ENCODE measurements at places on chromosomes 4 and X. TPM values are rescaled to one million over a fixed set of nuclear protein-coding genes. Genes with fewer than 3 reads are reported as not detected.

DNA sequence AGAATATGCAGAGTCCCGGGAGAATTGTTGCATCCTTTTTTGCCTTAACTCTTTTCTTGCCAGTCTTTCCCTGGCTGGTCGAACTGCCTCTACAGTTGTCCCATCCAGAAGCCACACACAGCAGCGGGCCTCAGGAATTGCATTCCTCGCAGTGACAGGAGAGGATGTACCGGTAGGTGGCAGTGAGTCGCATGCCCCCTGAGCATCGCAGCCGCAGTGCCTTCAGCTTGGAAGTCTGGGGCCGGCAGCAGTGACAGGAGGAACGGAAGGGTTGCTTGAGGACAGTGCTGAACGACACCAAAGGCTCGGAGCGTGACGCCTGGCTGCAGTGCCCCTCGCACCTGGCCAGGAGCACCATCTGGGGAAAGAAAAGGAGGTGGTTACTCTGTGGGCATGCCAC, 23.5 kb downstream of the NDP start:
- DNase-seq, result peak; percentile 16

DNA sequence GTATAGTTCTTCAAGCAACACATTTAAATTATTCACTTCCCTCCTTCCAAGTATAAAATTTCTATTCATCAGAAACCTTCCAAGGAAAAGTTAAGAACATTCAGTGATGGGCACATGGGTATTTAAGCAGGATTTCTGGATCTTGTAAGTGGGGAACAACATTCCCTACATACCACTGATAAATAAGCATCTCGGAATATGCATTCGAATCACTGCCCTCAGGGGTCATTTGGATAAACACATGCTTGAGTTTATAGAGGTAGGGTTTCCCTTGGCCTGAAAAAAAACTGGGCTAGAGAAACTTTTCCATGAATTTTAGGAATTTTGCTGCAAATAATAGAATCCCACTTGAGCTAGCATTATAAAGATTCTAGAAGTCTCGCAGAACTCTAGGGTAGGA, 143.9 kb downstream of the SOX3 start:
- DNase-seq, result no peak

- no peak for DNase-seq
These were observed 82.5 kb downstream of the HPRT1 start for GRCh38 chrX:134542485-134542884.

The TAF7L gene
- not detected for total RNA-seq

DNA sequence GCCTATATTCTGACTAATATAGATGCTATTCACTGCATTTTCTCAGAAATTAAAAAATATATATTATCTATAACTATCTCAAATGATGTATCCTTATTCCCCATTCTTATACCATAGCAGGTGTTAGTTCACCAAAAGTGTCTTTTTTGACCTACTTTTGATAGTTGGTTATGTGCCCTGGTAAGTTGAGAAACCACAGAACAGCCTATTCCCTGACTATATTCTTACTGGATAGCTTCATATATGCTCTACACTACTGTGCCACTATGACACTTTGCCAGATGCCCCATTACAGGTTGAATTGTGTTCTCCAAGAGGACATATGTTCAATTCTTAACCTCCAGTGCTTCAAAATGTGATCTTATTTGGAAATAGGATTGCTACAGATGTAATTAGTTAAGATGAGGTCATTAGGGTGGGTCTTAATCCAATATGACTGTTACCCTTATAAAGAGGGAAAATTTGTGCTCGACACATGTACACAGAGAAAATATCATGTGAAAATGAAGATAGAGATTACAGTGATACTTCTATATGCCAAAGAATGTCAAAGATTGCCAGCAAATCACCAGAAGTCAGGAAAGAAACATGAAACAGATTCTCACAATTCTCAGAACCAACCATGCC, 76.1 kb downstream of the LRBA start:
- DNase-seq, result no peak

- peak; percentile 53 for DNase-seq
These were observed 41.0 kb downstream of the FNIP2 start for GRCh38 chr4:158809611-158810486.

The CD38 gene
- not detected for total RNA-seq
